ENCODE measurements at places on chromosomes 6 and 20.

- no peak overlapping the region for H3K4me3 ChIP-seq
- DNase-seq: no peak
- no peak overlapping the region for H3K27ac ChIP-seq
- H3K36me3 ChIP-seq: no peaks in the 10 kb centered on the region
These were observed 767 bp downstream of the PTK6 start for GRCh38 chr20:63536241-63536977.

DNA sequence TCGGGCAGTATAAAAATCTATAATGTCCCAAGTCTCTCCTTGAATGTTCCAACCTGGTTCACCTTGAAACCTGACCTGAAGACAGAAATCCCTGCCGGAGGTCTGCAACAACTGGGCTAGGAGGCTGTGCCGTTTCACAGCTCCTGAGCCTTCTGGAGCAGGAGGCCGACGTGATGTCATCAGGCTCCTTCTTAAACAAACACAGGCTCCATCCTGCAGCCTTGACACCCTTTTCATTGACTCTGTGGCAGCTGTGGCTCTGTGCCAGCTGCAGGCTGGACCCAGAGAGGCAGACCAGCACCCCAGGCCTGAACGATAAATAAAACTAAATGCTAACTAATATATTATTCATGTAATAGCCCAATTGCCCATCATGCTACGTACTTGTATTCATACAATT, 483.9 kb downstream of the CD83 start:
- H3K27me3 ChIP-seq: no peaks in the 10 kb centered on the region
- no peaks in the 10 kb centered on the region for H3K4me1 ChIP-seq
- H3K27ac ChIP-seq: no peak overlapping the region
- H3K36me3 ChIP-seq: no peaks in the 10 kb centered on the region

- no peaks in the 10 kb centered on the region for H3K4me1 ChIP-seq
- H3K36me3 ChIP-seq: no peaks in the 10 kb centered on the region
- H3K27me3 ChIP-seq: no peaks in the 10 kb centered on the region
- DNase-seq: no peak
- no peak overlapping the region for H3K4me3 ChIP-seq
These were observed 116.1 kb upstream of the CCN2 start for GRCh38 chr6:132067286-132067685.

GRCh38 chr20:18943542-18943941, 130.0 kb downstream of the SCP2D1 start:
- no peak for DNase-seq
- no peaks in the 10 kb centered on the region for H3K36me3 ChIP-seq
- H3K27ac ChIP-seq: no peak overlapping the region
- H3K27me3 ChIP-seq: no peaks in the 10 kb centered on the region

GRCh38 chr6:6152060-6152459, 145.3 kb upstream of the NRN1 start:
- no peaks in the 10 kb centered on the region for H3K4me1 ChIP-seq
- no peaks in the 10 kb centered on the region for H3K27me3 ChIP-seq
- H3K27ac ChIP-seq: no peak overlapping the region
- no peaks in the 10 kb centered on the region for H3K36me3 ChIP-seq

GRCh38 chr6:110935171-110935570, 23.3 kb upstream of the GTF3C6 start:
- DNase-seq: no peak
- H3K36me3 ChIP-seq: no peaks in the 10 kb centered on the region
- H3K4me3 ChIP-seq: no peak overlapping the region

- H3K27me3 ChIP-seq: no peaks in the 10 kb centered on the region
- H3K27ac ChIP-seq: no peak overlapping the region
- peaks cover 9% of the 10 kb centered on the region for H3K36me3 ChIP-seq
- no peak overlapping the region for H3K4me3 ChIP-seq
- DNase-seq: no peak
These were observed 563 bp upstream of the NNAT start for GRCh38 chr20:37520419-37520955.
